ENCODE measurements at places on chromosomes 2 and 18. TPM values are rescaled to one million over a fixed set of nuclear protein-coding genes. Genes with fewer than 3 reads are reported as not detected.

The RAB1A gene
- 179 TPM for total RNA-seq

The SP110 gene
- total RNA-seq, result 16.8 TPM

- DNase-seq, result no peak
Observed at GRCh38 chr2:147467441-147467840, 377.4 kb upstream of the ACVR2A start.

GRCh38 chr18:24274837-24275236 is 122.8 kb downstream of the OSBPL1A start:
- DNase-seq, result peak; percentile 46

DNA sequence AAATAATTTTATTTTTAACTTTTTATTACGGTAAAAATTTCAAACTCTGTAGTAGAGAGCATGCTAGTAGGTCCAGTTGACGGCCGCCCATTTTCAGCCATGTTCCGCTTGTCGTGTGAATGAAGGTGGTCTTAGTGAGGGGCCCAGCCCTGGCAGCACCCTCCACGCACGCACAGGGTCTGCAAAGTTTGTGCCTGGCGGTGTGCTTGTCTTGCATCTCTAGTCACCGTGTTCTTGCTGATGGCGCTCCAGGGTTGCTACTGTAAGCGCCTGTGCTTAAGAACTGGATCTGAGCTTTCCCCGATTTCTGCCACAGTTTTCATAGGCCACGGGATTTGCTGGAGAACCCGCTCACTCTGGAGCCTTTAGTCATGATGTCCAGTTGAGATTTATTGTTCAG is 28.9 kb downstream of the LDLRAD4 start:
- no peak for DNase-seq

DNA sequence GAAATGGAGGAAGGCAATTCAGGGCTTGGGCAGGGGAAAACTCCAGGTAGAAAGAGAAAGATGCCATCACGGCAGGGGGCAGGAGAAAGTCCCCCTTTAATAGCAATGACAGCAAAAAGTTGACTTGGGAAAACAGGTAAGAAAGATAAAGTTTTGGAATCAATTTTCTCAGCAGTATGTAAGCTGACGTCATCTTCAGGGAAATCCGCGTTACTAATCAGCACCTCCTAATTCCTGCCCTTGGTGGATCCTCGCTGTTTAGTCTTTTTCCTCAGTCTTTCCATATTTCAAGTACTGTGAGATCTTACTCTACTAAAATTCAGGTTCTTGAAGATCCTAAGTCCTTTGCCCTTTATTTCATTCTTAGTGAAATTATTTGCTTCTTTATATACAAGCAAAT is 233.0 kb downstream of the MREG start:
- DNase-seq, result no peak

DNA sequence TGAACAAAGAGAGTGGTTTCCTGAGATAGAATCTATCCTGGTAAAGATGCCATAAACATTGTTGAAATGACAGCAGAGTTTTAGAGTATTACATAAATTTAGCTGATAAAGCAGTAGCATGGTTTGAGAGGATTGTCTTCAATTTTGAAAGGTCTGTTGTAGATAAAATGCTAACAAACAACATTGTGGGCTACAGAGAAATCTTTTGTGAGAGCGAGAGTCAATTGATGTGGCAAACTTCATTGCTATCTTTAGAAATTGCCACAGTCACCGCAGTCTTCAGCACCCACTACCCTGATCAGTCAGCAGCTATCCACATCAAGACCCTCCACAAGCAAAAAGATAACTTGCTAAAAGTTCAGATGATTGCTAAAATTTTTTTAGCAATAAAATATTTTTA is 17.5 kb downstream of the VRK2 start:
- DNase-seq, result no peak

DNA sequence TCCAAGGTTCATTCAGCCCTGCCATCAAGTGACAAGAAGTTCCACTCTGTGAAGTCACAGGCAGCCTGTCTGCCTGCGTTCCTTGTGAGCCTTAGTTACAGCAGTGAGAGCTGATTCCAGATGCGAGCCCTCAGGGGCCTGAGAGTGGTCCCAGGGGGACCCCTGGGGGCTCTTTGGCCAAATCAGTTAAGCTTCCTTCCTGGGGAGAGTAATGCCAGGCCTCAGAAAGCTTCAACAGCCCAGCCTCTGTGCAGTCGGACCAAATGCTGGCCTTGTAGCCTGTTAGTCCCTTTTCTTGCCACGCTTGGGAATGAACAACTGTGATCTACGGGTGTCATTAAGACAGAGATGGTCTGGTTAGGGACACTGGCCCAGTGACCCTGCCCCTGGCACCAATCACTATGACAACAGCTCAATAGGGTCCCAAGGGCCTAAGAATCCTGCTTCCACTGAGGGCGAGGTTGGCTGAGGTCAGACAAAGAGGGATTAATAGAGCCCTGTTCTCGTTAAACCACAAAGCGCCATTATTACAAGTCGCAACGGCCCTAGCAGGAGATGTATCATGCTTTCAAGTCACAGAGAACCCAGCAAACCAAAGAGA is 50.9 kb downstream of the HS1BP3 start:
- DNase-seq, result peak; percentile 63

- DNase-seq, result no peak
Observed at GRCh38 chr2:178119179-178119922, 7.1 kb downstream of the RBM45 start.

DNA sequence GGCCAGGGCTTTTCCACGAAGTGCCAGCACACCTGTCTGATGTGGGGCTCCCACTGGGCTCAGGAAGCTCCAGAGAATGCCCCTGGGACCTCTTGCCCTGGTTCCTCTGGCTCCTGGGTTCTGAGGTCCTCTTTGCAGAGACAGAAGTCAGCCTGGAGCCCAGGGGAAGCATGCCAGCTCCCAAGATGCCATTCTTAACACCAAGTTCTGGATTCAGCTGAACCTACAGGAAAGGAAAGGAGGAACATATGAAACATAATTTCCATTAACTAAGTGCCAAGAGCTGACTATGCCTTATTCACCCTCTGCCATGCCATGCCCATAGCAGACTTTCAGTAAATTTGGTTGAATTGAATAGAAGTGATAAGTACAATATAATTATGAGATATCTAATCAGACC is 21.9 kb downstream of the FAM124B start:
- DNase-seq, result peak; percentile 31

DNA sequence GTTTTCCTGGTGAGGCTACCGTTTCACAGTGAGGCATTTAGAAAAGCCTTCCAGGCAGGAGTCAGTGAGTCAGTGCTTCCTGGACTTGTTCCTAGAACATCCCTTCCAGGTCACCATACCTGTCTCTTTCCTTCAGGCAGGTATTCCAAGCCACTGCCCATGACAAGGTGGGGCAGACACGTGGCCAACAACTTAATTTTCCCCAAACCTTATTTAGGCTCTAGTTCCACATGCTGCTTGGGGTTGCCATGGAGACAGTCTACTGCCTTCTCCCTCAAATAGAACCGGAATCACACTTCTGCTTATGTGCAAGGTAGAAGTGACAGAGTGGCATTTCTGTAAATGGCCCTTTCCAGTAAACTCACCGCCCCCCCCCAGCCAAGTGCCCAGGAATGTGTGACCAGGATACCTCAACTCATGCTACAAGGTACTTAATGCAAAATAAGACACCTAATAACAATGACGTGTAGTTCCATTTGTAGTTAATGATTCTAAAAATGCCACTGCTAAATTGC is 258.3 kb downstream of the PRKCE start:
- no peak for DNase-seq

DNA sequence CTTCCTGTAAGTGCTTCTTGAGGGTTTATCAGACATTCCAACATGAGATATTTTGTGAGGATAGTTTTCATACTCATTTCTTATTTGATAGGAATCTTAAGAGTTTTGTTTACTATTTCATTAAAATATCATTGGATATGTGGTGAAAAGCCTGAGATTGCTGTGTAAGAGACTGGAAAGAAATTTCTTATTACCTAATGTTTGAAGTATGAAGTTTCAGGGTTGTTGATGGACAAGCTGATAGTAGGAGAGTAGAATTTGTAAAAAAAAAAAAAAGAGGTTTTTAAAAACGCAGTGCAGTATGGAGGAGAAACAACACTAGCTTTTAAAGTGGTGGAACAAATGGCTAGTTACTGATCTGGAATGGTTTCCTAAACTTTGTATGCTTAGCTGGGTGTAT is 7.7 kb downstream of the EPB41L5 start:
- no peak for DNase-seq
